ENCODE measurements at places on chromosomes 2 and 18.

- DNase-seq, result no peak
Observed at GRCh38 chr2:121881038-121881437, 125.6 kb downstream of the TSN start.

DNA sequence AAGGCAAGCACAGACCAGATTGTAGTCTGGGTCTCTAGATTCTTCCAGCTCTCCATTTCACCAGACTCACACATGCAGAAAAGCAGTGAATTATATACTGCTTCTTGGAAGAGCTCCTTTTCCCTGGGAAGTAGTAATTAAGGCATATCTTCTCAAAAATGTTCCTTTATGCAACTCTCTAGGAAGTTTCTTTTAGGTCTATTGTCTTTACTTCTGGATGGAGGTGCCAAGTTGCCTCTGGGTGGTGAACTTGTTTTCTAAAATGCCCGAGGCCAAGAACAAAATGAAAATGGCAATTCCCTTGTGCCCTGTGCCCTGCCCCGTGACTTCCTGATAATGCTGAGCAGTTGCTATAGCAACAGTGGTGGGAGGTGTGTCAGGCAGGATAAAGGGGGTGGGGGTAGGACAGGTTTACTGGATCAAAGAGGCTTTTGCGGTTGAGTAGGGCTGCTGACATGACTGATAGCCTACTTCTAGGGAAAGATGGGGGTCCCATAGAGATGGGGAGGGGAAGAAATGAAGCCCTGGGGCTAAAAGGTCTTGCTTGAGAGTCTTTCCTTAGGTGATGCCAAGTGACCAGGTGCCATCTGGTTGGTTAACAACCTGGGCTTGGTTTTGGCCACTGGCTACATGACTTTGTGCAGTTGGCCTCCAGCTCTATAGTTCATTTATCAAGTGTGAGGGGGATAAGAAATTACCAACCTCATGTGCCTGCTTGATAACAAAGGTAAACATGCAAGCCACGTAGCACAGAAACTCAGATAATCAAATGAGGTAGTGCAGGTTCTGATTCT lies 11.8 kb downstream of the IGFBP2 start:
- DNase-seq, result no peak

DNA sequence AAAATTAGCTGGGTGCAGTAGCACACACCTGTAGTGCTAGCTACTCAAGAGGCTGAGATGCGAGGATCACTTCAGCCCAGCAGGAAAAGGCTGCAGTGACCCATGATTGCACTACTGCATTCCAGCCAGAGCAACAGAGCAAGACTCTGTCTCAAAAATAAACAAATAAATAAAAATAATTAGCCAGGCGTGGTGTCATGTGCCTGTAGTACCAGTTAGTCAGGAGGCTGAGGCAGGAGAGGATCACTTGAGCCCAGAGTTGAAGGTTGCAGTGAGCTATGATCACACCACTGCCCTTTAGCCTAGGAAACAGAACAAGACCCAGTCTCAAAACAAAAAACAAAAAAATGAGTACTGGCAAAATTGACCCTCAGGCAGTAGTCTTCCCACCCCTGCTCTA lies 61.9 kb upstream of the PPP1CB start:
- no peak for DNase-seq

GRCh38 chr2:238651306-238652052 lies 196.4 kb upstream of the TWIST2 start:
- no peak for DNase-seq

- DNase-seq, result no peak
Observed at GRCh38 chr2:61090386-61090921, 24.8 kb downstream of the SANBR start.

DNA sequence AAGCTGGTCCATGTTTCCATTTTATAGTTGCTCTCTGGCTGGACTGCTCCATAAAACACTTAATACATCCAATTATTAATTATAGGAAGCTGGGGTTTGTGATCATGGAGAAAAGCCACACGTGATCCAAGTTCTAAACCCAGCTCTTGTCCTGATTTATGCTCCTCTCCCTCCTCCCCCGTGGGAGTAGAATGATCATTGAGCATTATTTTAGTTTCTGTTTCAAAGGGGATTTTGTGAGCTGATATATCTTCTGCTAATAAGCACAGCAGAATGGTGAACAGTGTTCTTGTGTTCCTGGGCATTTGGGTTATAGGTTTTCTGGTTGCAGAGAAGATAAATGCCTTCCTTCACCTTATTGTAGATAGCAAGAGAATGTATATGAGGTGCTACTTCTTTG lies 135.7 kb upstream of the TMEM200C start:
- DNase-seq, result no peak

- no peak for DNase-seq
Observed at GRCh38 chr2:222686086-222686750, 14.8 kb downstream of the MOGAT1 start.

GRCh38 chr2:240324312-240325015 lies 111.0 kb upstream of the GPC1 start:
- DNase-seq, result no peak
